Calu3 (cell line): ENCODE measurements at places on chromosomes 1 and 21. TPM values are rescaled to one million over a fixed set of nuclear protein-coding genes. Genes with fewer than 3 reads are reported as not detected.

DNA sequence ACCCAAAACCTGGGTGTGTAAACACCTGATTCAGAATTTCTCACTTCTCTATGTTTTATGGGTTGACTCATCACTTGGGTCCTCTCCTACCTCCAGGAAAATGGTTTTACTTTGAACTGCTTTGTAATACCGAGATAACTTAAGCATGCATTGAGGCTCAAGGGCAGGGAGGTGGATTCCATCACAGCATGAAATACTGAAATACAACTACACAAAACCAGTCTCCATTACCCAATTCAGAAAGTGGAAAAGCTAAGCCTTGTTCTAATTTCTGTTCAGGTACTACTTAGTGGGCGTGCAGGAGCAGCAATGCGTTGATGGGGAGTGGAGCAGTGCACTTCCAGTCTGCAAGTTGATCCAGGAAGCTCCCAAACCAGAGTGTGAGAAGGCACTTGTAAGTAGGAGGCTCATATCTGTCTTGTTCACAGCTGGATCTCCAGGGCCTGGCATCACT is 6.1 kb upstream of the C4BPA start:
- DNase-seq, result no peak

DNA sequence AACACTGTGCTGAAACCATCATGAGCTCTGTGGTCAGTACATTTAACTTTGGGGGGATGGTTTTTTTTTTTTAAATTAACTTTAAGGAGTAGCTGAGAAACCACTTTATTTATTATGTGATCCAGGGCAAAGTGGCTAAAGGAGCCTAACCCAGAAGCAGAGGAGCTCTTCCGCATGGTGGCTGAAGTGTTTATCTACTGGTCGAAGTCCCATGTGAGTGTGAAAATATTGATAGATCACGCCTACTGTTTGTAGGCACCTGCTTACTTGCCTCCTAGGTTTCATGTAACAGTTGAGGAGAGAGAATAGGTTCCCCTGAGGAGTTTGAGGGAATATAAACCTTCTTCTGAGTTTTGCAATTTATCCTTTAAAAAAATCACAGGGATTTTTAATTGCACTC is 181.4 kb downstream of the ZP4 start:
- DNase-seq, result no peak

DNA sequence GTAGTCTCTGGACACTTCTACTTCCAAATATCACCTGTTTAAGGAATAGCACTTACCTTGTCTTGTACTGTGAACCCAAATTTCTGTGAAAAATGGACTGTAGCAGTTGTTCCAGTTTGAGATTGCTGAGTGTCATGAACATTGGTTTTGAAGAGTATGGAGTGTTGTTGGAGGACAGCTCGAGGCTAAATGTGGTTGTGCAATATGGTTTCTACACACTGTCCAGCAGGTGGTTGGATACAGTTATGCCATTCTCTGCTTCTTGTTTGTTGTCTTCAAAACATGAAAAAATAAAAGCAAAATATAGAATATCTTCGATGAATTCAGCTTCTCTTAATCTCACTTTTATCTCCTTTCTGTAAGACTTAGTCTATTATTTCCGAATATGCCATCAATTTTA is 67.1 kb downstream of the DDR2 start:
- no peak for DNase-seq

- DNase-seq, result no peak
Measured at GRCh38 chr21:41596241-41596925, 88.4 kb upstream of the TMPRSS2 start.

DNA sequence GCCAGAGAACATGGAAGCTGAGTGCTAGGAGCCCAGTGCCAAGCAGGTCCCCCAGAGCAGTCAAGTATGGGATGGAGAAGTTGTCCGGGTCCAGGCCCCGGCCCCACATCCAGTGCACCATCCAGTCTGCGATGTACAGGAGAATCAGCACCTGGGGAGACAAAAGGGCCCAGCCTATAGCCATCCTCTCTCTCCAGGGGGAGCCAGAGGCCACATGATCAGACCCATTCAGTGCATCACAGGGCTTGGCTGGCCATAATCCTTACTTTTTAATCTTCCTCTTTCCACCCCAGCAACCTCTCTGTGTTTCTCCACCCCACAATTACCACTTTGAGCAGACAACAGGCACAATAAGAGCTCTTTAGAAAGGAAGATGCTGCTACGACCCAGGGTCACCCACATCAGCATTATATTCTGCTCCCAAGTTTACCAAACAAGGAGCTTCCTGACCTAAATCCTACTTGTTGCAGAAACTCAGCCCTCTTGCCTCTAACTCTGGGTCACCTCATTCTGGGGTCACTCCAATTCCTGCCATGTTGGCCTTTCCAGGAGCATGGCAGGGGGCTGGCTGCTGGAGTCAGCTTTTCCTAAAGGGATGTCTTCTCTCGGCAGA is 16.4 kb upstream of the RAB29 start:
- peak; percentile 81 for DNase-seq

Gene ADCY10
- total RNA-seq, result 0.31 and 0.91 TPM in 2 replicates

Gene AZIN2
- 3.3 and 3.6 TPM in 2 replicates for total RNA-seq

DNA sequence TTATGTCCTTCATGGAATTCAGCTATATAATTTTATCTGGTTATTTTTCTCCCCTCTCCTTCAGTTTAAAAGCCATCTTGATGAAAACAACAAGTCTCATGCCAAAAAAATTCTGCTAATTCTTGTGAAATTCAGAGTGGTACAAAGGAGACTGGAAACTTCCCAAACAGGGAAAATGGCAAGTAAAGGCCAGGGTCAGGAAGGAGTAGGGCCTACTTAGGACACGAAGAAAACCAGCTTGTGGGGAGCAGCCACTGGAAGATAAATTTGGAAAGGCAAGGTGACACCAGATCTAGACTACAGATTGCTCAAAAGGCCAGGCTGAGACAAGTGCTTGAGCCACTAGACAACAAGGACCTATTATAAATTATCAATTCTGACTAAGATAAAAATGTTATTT is 6.4 kb downstream of the TSTD1 start:
- DNase-seq, result no peak

DNA sequence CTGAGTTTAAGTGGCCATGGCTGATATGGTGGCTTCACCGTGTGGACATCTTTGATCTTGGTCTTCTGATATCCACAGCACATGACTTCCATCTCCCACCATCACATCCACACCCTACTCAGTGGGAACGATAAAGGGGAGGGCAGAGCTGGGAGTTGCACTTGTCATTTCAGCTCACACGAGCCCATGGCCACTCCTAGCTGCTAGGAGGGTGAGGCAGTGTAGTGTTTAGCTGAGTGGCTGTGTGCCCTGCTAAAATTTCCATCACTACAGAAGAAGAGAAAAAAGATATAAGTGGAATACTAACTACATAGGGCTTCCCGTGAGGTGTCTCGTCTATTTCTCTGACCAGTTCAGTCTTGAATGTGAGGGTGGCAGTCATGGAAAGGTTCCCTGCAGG is 123.3 kb upstream of the EDN2 start:
- no peak for DNase-seq

- peak; percentile 61 for DNase-seq
Measured at GRCh38 chr1:145858238-145858900, 512 bp downstream of the PIAS3 start.

Gene GIPC2
- 2.1 and 2.8 TPM in 2 replicates for total RNA-seq

- DNase-seq, result peak; percentile 15
Measured at GRCh38 chr1:21539933-21540332, 30.7 kb downstream of the ALPL start.

Gene NOTCH2
- total RNA-seq, result 72.6 and 79.6 TPM in 2 replicates

Gene MAP10
- total RNA-seq, result 1.5 and 1.9 TPM in 2 replicates

Gene IRF6
- 44.1 and 51.2 TPM in 2 replicates for total RNA-seq

GRCh38 chr1:159012495-159012894 is 2.8 kb downstream of the IFI16 start:
- no peak for DNase-seq

Gene C8A
- total RNA-seq, result not detected in 2 replicates

- no peak for DNase-seq
Measured at GRCh38 chr21:28253338-28253737, 739.3 kb downstream of the LTN1 start.

Gene GFI1
- total RNA-seq, result 0.31 and 0.47 TPM in 2 replicates

Gene MYBPHL
- not detected in 2 replicates for total RNA-seq

GRCh38 chr1:109399326-109399957 is 1.7 kb upstream of the SORT1 start:
- DNase-seq, result peak; percentile 43

Gene ARTN
- total RNA-seq, result 0.39 and 1.4 TPM in 2 replicates

Gene HENMT1
- 9.9 and 10.6 TPM in 2 replicates for total RNA-seq

- DNase-seq, result peak; percentile 94
Measured at GRCh38 chr1:212485913-212486618, 53.3 kb downstream of the NENF start.

DNA sequence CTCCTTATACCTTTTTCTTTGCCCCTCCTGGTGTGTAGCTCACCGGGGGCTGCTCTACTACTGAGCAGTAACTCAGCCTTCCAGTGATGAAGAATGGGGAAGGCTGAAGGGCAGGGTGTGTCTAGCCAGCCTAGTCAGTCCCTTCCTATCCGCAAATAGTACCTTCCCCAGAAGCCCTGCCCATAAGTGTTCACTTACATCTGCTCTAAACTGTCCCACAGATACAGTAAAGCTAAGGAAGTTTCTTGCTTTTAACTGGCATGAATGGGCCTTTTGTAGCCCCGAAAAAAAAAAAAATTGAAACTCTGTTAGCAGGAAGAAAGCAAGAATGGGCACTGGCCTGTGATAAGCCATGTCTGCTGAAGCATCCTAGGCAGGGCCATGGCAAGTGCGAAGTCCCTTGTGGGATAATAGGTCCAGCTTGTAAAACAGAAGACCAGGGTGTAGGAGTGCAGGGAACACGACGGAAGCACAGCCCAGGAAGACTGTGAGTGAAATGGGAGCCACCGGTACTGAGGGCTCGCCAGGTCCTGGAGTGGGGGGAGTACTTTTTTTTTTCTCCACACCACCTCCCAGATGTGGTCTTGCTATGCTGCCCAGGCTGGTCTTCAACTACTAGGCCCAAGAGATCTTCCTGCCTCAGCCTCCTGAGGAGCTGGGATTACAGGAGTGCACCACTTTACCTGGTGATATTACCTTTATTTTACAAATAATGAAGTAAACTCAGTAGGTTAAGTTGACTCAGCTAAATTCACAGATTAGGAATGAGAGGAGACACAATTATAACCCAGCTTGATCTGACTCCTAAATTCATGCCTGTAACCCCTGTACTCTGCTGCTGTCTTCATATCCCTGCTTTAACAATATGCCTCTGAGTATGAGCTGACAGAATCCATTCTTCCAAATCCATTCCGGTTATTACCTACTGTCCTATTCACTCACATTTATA is 347.5 kb downstream of the SMYD3 start:
- DNase-seq, result peak; percentile 3

DNA sequence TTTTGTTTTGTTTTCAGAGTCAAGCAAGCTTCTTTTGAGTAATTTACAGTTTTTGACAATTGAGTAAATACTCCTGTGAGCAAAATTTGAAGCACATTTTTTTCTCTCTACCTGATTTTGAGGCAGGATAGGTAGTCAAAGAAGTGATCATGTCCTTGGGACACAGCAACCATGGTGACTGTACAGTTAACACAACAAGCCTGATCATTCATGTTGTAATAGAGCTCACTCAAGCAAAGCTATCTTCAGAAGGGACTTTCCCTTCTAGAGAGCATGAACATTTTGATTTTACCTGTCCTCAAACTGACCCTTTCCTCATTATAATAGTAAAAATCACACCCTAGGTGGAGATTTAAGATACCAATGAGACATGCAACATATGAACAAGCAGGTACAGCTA is 126.5 kb upstream of the KCNK1 start:
- no peak for DNase-seq

DNA sequence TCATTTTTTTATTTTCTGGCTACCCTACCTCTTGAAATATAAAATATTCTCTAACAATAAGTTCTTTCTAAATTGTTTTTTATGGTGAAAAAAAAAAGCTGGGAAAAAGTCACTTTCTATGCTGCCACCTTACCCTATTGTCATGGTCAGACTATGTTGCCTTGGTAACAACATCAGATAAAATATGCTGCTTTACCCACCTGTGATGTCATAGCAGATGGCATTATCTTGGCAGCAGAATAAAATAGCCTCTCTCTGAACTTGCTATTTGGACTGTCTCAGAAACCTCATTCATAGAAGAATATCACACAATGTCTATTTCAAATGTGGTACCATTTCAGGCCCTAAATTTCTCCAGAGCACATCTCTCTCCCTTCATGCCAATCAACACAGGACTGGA is 69.6 kb upstream of the SGIP1 start:
- no peak for DNase-seq
